ENCODE measurements at places on chromosomes 12 and 14. TPM values are rescaled to one million over a fixed set of nuclear protein-coding genes. Genes with fewer than 3 reads are reported as not detected.

GRCh38 chr14:99213101-99213500 is 58.9 kb downstream of the BCL11B start:
- no peaks in the 10 kb centered on the region for H3K36me3 ChIP-seq
- no peaks in the 10 kb centered on the region for H3K4me1 ChIP-seq
- no peak overlapping the region for H3K27ac ChIP-seq

NAB2 gene
- total RNA-seq: 29.3 TPM

CYP46A1 gene
- total RNA-seq: 1.5 TPM

GRCh38 chr12:93379981-93380361 is 2.2 kb downstream of the NUDT4 start:
- no peaks in the 10 kb centered on the region for H3K36me3 ChIP-seq
- peak overlapping the region; percentile 98 for H3K27ac ChIP-seq
- H3K4me3 ChIP-seq: peak overlapping the region; percentile 89
- DNase-seq: no peak
- peaks cover 29% of the 10 kb centered on the region for H3K4me1 ChIP-seq

- DNase-seq: no peak
- no peaks in the 10 kb centered on the region for H3K4me1 ChIP-seq
- no peak overlapping the region for H3K4me3 ChIP-seq
- no peaks in the 10 kb centered on the region for H3K27me3 ChIP-seq
These were observed 26.9 kb downstream of the MYRFL start for GRCh38 chr12:69851976-69852375.

DNA sequence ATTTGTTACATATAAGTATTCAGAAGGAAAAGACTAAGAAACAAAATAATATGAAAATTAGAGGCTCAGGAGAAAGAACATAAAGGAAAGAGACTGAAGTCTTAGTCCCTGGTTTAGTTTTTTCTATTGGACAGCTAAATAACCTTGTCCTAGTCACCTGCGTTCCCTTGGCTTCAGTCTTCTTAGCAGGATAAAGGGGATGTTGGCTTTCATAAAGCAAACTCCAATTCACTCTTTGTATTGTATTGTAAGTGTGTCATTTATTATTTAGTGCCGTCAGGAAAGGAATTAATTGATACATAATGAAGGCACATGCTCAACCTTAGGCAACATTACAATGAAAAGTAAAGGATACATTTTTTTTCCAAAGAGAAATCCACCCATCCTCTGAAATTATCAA is 190.3 kb upstream of the PPFIA2 start:
- H3K27me3 ChIP-seq: no peaks in the 10 kb centered on the region
- no peak overlapping the region for H3K4me3 ChIP-seq
- H3K4me1 ChIP-seq: no peaks in the 10 kb centered on the region
- no peak for DNase-seq

KRT78 gene
- not detected for total RNA-seq

- peak overlapping the region; percentile 89 for H3K4me3 ChIP-seq
- peak overlapping the region; percentile 99 for H3K27ac ChIP-seq
- no peaks in the 10 kb centered on the region for H3K27me3 ChIP-seq
- DNase-seq: no peak
- peaks cover 79% of the 10 kb centered on the region for H3K4me1 ChIP-seq
- H3K36me3 ChIP-seq: no peaks in the 10 kb centered on the region
These were observed 1.7 kb downstream of the TNFRSF1A start for GRCh38 chr12:6340032-6340638.

- no peak for DNase-seq
- H3K27ac ChIP-seq: no peak overlapping the region
- no peaks in the 10 kb centered on the region for H3K27me3 ChIP-seq
- H3K36me3 ChIP-seq: no peaks in the 10 kb centered on the region
- H3K4me3 ChIP-seq: no peak overlapping the region
These were observed 65.2 kb downstream of the RFX4 start for GRCh38 chr12:106647793-106648514.

DNA sequence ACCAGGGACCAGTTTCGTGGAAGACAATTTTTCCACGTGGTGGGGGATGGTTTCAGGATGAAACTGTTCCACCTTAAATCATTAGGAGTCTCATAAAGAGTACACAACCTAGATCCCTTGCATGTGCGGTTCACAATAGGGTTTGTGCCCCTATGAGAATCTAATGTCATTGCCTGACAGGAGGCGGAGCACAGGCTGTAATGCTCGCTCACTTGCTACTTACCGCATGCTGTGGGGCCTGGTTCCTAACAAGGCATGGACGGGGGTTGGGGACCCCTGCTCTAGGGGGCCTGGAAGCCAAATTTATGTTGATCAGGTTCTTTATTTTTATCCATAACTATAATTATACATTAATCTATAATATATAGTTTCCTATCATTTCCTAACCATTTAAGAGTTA is 315.3 kb downstream of the MED13L start:
- H3K36me3 ChIP-seq: peaks cover 86% of the 10 kb centered on the region
- no peak overlapping the region for H3K27ac ChIP-seq
- no peaks in the 10 kb centered on the region for H3K4me1 ChIP-seq
- H3K4me3 ChIP-seq: no peak overlapping the region
- DNase-seq: no peak
- no peaks in the 10 kb centered on the region for H3K27me3 ChIP-seq

- H3K27me3 ChIP-seq: no peaks in the 10 kb centered on the region
- no peaks in the 10 kb centered on the region for H3K4me1 ChIP-seq
- H3K36me3 ChIP-seq: no peaks in the 10 kb centered on the region
- no peak for DNase-seq
These were observed 907.9 kb downstream of the VRK1 start for GRCh38 chr14:97705107-97705506.

RNASE3 gene
- total RNA-seq: not detected

DNA sequence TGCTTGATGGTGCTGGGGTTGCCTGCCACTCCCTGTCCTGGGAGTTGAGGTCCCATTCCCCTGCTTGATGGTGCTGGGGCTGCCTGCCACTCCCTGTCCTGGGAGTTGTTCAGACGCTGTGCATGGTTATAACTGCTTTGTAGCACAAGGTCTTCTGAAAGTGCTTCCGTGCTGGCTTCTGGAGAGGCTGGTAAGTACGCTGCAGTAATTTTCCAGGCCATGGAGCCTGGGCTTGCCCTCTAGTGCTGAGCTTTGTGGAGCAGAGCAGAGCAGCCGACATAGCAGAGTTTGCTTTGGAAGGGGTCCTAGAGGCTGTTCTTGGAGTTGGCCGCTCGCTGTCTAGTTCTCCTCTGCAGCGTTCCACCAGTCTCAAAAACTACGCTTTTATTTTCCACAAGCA is 6.3 kb downstream of the B4GALNT3 start:
- H3K36me3 ChIP-seq: no peaks in the 10 kb centered on the region
- no peak overlapping the region for H3K27ac ChIP-seq
- no peaks in the 10 kb centered on the region for H3K4me1 ChIP-seq

DNA sequence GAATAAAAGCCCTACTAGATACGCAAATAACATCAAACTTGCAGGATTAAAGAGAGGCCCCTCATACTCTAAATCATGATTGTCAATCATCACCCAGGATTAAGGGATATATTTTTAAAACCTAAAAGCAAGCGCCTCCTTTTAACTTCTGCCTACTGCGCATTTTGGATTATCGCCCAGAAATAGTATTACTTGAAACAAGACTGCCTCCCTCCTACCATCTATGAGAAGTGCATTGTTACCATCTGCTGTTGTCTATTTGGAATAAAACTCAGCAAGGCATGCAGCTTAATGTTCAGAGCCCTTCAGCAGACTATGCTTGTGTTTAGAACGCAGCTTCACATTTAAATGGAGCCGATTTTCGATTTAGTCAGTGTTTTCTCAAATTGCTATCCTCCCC is 79.6 kb downstream of the EXOC5 start:
- no peak overlapping the region for H3K27ac ChIP-seq
- H3K4me3 ChIP-seq: no peak overlapping the region
- H3K4me1 ChIP-seq: no peaks in the 10 kb centered on the region
- H3K27me3 ChIP-seq: no peaks in the 10 kb centered on the region

SOAT2 gene
- 0.66 TPM for total RNA-seq

GRCh38 chr12:80776706-80777105 is 60.0 kb downstream of the MYF5 start:
- H3K4me1 ChIP-seq: peaks cover 18% of the 10 kb centered on the region
- H3K36me3 ChIP-seq: no peaks in the 10 kb centered on the region
- no peaks in the 10 kb centered on the region for H3K27me3 ChIP-seq
- no peak for DNase-seq
- H3K27ac ChIP-seq: peak overlapping the region; percentile 43
- H3K4me3 ChIP-seq: no peak overlapping the region

DNA sequence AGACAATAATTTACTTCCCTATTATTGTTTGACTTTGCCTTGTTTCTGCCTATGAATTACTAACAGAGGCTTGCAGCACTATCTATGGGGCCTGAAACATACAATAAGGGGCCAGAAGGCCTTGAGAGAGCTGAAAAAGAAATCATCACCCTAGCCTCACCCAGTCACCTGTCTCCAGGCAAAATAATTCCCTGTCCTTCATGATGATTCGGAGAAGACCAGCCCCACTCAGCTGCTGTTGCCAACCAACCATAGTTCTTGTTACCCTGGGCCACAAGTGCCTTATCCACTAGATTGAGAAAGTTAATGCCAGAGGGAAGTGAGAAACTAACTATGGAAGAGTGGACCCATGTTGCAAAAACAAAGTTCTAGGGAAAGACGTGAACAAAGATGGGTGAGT is 97.1 kb downstream of the ARF6 start:
- no peak overlapping the region for H3K4me3 ChIP-seq
- DNase-seq: no peak
- no peaks in the 10 kb centered on the region for H3K27me3 ChIP-seq
- no peaks in the 10 kb centered on the region for H3K36me3 ChIP-seq

All from tibial nerve (tissue), 4 donors.